ENCODE measurements at places on chromosomes 4 and X. TPM values are rescaled to one million over a fixed set of nuclear protein-coding genes. Genes with fewer than 3 reads are reported as not detected.

Gene PHOX2B
- total RNA-seq: not detected

Gene LRP2BP
- 0.96 TPM for total RNA-seq

Gene RIPPLY1
- not detected for total RNA-seq

Gene FAM156B
- 26.2 TPM for total RNA-seq

Gene PIM2
- total RNA-seq: 5.8 TPM

Gene CSTF2
- 7.7 TPM for total RNA-seq

Gene FAM47E
- 6.1 TPM for total RNA-seq

Gene ADRA2C
- total RNA-seq: 6.9 TPM

Gene MAPK10
- 24.6 TPM for total RNA-seq

Gene BANK1
- total RNA-seq: 0.98 TPM

Gene HNRNPDL
- 211 TPM for total RNA-seq

Gene GAGE12F
- not detected for total RNA-seq

Gene TIMM17B
- total RNA-seq: 35.4 TPM

Gene CA5B
- 22.0 TPM for total RNA-seq

Gene SLC34A2
- 7.0 TPM for total RNA-seq

Gene SOX3
- not detected for total RNA-seq

Gene PCDH7
- 14.4 TPM for total RNA-seq

Gene CDX4
- total RNA-seq: not detected

Gene PCYT1B
- 0.33 TPM for total RNA-seq

Gene CSN1S1
- 6.7 TPM for total RNA-seq

Gene MAGEB17
- not detected for total RNA-seq

Gene GDI1
- total RNA-seq: 105 TPM

Gene SYNPO2
- total RNA-seq: 52.7 TPM

Gene HHIP
- total RNA-seq: 1.0 TPM

Gene TLR3
- 4.3 TPM for total RNA-seq

Gene TEX13C
- total RNA-seq: not detected

Gene GAB1
- total RNA-seq: 67.5 TPM

Gene MAGEA2B
- total RNA-seq: not detected

Gene ANOS1
- 9.7 TPM for total RNA-seq

Gene PLP1
- 3.4 TPM for total RNA-seq

Gene MTTP
- not detected for total RNA-seq

Gene NLRP2B
- 0.16 TPM for total RNA-seq

Gene USP17L18
- total RNA-seq: not detected

Gene RXFP1
- total RNA-seq: not detected

Data from breast epithelium (tissue), 4 donors.